ENCODE measurements at places on chromosomes 5 and 9.
A peak's percentile ranks its signal among the peaks of the same experiment; 100 is the strongest.

DNA sequence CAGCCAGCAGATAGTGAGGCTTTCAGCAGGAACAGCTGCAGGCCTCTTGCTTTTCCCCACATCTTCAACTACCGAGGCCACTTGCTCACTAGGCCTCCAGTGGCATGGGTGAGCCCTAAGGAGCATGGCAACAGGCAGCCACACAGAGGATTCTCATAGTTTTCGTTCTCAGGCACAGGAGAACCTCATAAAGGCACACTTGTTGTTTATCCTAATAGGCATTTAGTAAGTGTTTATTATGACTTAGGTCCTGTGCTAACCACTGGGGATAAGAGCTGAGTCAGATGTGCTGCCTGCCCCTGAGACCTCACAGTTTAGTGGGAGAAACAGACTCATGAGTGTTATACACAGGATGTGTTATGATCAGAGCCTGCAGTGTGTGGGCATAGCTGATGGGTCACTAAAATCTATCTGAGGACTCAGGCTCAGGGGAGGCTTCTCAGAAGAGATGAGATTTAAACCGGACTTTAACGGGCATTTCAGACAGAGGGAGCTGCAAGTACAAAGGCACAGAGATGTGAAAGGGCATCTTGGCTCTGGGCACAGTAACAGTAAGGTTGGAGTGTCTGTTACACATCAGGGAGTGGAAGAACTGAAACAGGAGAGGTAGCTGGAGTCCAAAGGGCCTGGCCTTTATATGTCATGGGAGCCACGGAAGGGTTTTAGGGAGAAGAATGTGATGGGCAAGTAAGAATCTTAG lies 21.0 kb upstream of the HEMGN start:
- no peak for DNase-seq

DNA sequence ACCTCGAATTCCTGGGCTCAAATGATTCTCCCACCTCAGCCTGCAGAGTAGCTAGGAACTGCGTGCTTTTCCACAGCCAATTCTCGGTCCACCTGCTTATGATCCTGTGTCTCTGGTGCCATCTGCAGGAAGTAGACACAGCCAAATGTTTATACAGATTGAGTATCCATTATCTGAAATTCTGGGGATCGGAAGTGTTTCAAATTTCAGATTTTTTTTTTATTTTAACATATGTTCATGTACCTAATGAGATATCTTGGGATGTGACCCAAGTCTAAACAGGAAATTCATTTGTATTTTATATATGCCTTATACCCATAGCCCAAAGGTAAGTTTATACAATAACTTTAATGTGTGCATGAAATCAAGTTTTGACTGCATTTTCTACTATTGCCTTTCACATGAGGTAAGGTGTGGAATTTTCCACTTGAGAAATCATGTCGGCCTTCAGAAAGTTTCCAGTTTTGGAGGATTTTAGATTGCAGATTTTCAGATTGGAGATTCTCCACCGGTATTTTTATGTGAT lies 89.5 kb downstream of the ESM1 start:
- peak; percentile 76 for DNase-seq

DNA sequence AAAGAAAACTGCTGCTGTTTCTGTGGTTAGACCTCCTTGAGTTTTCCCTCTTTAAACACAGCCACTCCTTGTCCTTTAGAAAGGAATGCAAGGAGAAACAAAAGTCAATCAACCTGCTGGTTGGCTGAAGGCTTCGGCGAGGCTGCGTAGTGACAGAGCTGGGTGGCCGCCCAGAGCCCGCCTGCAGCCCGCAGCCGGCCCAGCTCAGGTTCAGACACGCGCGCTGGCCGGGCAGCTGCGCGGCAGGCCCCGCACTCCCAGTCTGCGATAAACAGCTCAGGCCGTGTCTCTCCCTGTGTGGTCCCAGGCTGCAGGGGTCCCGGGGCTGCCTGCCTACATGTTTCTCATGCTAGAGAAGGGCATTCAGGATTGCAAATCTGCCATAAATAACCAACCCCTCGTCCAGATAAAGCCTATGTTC lies 115.4 kb downstream of the HSD17B3 start:
- peak; percentile 37 for DNase-seq

- DNase-seq = no peak
Measured at GRCh38 chr9:101274971-101275768, 109.6 kb downstream of the BAAT start.

- no peak for DNase-seq
Measured at GRCh38 chr5:71695071-71695470, 24.0 kb upstream of the CARTPT start.

GRCh38 chr5:102289251-102289899 lies 6.7 kb downstream of the SLCO4C1 start:
- no peak for DNase-seq

GRCh38 chr5:100860407-100860806 lies 42.7 kb downstream of the ST8SIA4 start:
- no peak for DNase-seq

All from muscle of leg (tissue), 16 donors.